ENCODE measurements at places on chromosomes 7 and 10.

DNA sequence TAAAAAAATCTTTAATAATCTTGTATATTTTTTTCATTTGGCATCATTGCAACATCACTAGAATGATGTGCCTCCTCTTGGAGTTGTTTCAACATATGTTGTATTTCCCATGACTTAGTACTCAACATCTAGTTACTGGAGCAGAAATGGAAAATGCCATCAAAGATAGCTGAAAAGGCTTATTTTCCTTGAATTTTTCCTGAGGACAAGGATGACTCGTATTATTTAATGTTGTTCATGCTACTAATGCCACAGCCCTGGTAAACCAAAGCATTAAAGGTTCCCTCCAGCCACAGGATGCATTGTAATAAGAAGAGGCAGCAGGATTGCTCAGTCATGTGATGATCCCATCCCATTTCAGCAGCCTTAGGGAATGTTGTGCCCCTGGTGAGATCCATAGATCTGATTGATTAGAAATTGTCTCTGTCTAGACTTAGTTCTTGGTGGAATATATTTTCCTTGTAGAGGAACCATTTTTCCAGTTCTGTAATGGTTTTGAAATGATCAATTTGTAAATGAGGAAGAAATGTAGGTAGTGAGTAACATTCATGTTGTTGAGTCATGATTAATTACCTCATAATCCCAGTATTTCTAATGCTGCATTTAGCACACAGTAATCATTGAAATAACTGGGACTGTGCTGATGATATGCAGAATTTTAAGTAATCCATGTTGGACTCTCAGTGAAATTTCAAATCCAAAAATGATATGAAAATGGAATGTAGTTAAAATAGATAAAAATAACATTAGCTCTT is 91.3 kb upstream of the SMIM30 start:
- DNase-seq, result no peak

DNA sequence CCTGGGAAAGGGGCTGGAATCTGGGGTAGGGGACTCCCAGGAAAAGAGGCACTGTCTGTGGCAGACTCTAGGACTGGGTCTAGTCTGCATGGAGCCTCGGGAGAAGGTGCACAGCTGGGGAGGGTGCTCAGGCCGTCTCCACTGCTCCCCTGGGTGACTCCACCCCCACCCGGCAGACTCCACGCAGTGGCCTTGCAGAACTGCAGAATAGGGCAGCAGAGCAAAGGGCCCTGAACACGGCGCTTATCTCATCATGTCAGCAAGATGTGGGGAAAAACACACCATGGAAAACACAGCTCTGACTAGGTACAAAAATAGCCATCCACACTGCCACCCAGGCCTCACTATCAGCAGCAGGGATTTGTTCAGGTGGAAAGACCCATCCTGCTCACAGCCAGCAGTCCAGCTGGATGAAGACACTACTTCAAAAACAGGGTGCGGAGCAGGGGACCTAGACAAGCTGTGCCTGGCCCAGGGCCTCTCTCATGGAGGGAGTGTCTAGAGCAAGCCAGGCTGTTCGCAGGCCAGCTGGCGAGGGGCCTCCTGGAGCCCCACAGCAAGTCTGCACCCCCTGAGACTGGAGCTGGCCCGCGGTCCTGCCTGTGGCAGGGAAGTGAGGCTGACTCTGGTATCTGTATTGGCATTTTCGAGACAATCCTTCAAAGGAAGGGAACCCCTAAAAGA is 11.7 kb downstream of the MAT1A start:
- DNase-seq, result no peak

DNA sequence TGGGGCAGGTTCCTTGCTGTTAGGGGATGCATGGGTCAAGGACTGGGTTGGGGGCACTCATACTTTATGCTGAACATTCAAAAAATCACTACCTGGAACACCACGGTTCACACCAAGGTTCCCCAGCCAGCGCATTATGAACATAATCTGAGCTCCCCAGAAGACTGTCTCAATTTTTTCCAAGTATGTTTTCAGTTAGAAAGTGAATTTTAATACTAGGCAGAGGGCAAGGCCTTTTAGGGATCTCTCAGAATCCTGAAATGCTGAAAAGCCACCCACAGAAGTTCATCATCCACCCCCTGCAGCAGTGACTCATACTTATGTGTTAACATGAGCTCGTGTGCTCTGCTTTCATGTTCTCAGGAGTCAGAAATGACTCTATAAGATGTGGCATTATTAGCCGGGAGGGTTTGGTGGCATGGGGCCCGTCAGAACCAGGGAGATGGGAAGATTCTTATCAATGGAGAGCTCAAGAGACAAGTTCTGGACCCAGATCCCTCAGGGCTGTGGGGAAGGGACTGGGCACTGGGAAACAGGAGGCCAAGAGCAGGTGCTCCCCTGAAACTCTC is 185.2 kb upstream of the ITGB1 start:
- no peak for DNase-seq

GRCh38 chr7:139844779-139845442 is 15.8 kb downstream of the TBXAS1 start:
- no peak for DNase-seq

- no peak for DNase-seq
Measured at GRCh38 chr10:64733980-64734379, 1212.8 kb downstream of the REEP3 start.

DNA sequence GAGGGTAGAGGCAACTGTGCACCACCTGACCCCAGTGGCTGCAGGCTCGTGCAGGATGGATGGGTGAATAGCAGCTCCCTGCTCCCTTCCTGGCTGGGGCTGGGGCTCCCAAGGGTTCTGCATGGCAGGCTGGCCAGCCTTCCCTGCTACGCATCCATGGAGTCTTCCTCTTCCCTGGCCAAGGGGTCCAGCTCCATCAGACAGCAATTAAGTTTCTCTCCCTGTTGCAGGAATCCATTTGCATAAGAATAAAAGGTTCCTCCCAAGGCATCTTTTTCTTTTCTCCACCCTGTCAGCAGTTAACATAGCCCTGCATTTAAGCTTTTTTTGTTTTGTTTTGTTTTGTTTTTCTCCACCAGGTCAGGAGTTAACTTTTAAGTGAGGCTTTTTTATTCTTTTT is 10.0 kb upstream of the CPA2 start:
- no peak for DNase-seq

DNA sequence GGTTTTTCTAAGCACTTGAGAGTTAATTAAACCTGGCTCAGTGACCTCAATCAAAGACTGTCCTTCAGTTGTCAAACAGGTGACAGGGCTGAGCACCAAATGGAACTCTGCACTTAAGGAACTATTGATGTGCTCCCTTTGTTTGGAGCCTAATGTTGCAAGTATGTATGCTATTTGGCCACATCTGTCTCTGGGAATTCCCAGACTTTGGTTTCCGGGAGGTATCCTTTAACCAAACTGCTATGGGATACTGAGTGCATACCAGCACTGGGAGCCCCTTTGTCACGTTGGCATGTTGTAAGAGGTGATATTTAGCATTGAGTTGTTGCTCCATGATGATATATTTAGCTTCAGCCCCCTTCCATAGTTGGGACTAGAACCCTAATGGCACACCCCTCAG is 25.2 kb downstream of the ASZ1 start:
- no peak for DNase-seq

- no peak for DNase-seq
Measured at GRCh38 chr10:124000792-124001201, 92.6 kb downstream of the CHST15 start.

GRCh38 chr7:22563621-22564241 is 63.7 kb upstream of the STEAP1B start:
- DNase-seq, result no peak

DNA sequence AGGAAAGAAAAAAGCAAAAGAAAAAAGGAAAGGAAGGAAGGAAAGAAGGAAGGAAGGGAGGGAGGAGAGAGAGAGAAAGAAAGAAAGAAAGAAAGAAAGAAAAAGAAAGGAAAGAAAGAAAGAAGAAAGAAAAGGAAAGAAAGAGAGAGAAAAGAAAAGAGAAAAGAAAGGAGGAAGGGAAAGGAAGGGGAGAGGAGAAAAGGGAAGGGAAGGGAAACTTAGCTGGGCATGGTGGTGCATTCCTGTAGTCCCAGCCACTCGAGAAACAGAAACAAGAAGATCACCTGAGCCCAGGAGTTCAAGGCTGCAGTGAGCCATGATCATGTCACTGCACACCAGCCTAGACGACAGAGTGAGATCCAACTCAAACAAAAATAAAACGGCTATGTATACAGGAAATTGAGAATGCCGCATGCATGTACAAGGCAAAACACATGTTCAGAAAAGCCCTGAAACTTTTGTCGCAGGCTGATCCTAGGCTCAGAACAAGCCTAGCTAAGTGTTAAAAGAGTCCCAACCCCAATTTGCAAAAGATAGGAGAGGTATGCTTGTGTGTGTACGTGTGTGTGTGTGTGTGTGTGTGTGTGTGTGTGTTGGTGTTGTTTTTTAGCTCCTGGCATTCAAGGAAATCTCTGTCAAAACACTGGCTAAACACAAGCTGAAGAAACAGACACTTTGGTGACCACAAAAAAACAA is 6.6 kb upstream of the NPC1L1 start:
- no peak for DNase-seq

DNA sequence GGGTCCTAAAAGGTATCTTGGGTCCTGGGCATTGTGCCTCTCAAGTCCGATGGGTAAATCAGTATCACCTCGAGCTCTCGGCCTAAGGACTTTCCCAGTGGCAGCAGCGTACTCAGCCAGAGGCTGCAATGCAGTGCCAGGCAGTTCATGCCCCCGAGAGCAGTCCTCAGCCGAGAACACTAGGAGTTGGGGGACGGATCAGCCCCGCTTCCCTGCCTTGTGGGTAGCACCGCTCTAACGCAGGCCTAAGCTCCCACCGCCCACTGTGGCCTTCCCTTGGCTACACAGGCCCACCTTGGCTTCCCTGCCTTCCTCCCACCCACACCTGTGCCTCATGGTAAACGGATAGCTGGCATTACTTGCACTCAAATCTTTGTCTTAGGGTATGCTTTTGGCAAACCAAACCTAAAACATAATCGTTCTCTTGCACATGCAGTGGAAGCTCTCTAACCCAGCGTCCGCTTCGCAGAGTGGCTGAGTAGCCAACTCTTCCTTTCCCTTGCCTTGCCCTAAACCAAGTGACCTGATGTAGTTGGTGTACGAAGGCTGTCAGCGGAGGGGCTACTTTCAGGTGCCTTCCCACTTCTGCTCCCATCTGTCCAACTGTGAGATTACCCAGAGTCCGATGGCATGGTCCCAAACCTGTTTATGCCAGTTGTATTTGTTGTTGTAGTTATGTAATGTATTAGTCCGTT is 73.2 kb upstream of the CHST15 start:
- DNase-seq, result no peak

GRCh38 chr7:84477786-84478478 is 283.3 kb upstream of the SEMA3A start:
- DNase-seq, result no peak

DNA sequence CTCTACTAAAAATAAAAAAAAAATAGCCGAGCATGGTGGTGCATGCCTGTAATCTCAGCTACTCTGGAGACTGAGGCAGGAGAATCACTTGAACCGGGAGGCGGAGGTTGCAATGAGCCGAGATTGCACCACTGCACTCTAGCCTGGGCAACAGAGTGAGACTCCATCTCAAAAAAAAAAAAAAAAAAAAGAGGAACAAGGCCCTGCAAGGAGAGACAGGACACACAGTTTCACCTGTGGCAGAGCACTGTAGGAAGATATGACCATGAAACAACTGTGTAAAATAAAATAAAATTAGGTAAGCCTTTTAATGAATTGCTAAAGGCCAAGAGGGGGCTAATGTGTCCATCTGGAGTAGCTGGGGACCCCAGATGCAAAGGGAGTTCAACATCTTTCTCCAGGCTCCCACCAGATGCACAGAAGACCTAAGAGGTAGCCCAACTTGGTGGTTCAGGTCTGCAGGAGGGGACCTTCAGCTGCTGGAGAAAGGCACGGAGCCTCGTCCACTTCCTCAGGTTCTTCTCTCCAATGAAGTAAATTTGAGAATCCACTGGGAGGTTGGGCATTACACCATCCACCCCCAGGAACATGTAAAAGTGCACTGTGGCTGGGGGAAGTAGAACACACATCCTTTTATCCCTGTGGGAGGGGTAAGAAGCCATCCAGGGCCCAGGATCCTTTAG is 12.7 kb downstream of the PPIF start:
- DNase-seq, result no peak

DNA sequence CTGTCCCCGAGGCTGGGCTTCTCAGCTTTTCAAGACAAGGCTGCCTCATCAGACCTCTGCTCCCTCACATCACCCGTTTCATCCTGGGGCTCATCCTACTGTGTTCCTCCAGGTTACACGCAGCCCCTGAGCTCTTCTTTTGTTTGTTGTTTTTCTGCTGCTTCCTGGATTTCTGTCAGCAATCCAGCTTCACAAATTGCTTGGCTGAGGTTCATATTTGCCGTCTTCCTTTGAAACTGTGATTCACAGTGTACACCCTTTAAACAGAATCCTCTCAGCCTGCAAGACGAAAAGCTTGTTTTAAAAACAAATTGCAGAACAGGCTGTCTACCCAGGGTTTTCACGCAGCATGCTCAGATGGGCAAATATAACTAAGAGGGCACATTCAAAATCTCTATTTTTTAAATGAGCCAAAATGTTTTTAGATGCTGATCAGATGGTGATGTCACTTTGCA is 39.1 kb upstream of the PARD3 start:
- no peak for DNase-seq

DNA sequence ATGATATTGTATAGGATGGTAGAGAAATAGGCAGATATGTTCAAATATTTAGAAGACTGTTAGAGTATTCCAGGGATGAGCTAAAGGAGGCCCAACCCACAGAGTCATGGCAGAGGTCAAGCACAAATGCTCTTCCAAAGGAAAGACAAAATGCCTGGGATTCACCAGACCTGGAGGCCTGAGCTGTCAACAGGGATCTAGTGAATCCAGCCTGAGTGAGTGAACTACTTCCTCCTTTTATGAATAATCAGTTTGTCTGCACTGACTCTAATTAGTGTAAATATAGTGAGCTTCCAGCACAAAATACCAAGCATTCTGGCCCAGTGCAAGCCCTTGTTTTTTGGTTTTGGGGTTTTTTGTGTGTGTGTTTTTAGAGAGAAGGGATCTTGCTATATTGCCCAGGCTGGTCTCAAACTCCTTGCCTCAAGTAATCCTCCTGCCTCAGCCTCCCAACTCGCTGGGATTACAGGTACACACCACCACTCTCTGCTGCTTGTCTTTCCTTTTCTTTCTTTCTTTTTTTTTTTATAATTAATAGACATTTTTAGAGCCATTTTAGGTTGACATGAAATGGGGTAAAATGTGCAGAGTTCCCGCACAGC is 244.4 kb downstream of the SKIDA1 start:
- no peak for DNase-seq

GRCh38 chr7:90648834-90649233 is 52.7 kb downstream of the CDK14 start:
- no peak for DNase-seq

DNA sequence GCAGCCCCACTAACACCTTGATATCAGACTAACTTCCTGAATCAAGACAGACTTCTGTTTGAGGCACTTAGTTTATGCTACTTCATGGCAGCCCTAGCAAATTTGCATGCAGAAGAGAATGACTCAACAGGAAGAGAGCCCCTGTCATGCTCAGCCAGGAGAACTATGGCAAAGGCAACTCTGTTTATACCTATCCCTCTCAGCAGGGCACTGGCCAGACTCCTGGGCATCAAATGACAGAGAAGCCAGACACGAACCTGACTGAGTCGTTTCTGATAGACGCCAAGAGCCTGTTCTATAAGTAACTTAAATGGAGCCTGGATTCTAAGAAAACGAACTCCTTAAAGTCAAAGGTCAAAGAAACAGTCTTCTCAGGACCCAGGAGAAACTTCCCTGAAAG is 50.9 kb upstream of the UNC5B start:
- DNase-seq, result no peak
